Fibroblast of skin of abdomen (primary cell): ENCODE measurements at places on chromosomes 6 and 20.
A peak's percentile ranks its signal among the peaks of the same experiment; 100 is the strongest.

GRCh38 chr6:124995645-124996325 lies 33.5 kb downstream of the RNF217 start:
- DNase-seq, result no peak

- DNase-seq, result no peak
Observed at GRCh38 chr6:28693033-28693750, 167.5 kb downstream of the GPX5 start.

DNA sequence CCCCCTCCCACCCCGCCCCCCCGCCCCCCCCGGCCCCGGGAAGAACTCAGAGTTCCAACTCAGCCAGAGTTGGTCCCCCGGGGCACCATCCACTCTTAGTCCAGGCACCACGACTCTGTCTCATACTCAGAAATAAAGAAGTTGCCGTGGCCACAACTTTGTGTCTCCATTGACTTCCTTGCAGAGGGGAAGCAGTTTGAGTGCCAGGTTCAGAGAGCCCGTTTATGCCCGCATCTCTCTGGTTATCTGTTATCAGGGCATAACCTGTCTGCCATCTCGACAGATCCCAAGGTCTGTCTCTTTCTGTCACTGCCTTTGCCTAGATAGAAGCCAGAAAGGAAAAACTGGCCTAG lies 605 bp downstream of the CDC5L start:
- no peak for DNase-seq

DNA sequence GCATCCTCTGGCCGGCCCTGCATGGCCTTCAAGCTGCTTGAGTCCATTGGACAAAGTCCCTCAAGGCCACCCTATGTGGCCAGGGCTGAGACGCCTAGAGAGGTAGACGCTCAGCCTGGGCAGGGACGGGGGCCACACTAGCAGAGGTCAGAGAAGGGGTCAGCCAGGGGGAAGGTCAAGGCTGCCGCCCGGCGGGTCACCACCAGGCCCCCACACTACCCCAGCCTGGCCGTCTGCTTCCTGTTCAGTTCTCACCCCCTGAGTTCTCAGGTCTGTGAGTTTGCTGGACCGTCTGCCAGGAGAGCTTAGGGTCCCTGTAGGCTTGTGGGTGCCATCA lies 37.3 kb downstream of the NTSR1 start:
- no peak for DNase-seq

- no peak for DNase-seq
Observed at GRCh38 chr6:42488129-42488528, 36.4 kb upstream of the TRERF1 start.

DNA sequence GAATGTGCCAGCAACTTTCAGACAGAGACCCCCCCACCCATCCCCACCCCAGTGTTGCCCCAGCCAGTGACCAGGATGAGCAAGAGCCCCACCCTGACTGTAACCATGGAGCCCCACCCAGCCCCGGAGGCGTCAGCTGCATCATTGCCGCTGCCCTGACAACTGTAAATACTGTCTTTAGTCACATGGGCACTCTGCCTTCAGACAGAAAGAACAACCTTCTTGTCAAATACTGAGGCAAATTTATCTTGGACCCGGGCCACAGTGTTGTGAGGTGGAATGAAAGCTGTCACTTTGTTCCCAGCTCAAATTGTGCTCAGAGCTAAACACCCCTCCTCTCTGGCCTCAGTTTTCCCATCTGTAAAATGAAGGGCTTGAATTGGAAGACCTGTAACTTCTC lies 23.7 kb downstream of the MOCS3 start:
- DNase-seq, result no peak

DNA sequence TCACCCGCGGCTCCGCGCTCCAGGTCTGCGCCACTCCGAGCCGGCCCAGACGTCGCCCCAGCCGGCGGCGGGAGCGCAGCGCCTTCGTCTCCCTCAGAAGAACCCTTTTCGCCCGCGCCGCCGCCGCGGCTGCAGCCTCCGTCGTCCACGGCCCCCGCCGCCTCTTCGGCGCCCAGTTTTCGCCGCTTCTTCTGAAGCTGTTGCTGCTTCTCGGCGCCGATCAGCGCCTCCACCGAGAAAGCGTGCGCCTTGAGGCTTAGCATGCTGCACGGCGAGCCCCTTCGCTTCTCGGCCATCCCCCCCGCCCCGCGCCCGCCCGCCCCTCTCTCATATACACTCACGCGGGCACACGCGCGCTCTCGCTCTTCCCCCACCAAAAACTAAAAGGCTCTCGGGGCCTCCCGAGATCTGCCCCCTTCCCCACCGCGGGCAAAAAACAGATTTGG lies 489 bp downstream of the TBX18 start:
- peak; percentile 54 for DNase-seq

- DNase-seq, result peak; percentile 44
Observed at GRCh38 chr6:151058021-151058733, 181.6 kb upstream of the AKAP12 start.

- peak; percentile 26 for DNase-seq
Observed at GRCh38 chr6:147001621-147002020, 202.6 kb upstream of the STXBP5 start.

DNA sequence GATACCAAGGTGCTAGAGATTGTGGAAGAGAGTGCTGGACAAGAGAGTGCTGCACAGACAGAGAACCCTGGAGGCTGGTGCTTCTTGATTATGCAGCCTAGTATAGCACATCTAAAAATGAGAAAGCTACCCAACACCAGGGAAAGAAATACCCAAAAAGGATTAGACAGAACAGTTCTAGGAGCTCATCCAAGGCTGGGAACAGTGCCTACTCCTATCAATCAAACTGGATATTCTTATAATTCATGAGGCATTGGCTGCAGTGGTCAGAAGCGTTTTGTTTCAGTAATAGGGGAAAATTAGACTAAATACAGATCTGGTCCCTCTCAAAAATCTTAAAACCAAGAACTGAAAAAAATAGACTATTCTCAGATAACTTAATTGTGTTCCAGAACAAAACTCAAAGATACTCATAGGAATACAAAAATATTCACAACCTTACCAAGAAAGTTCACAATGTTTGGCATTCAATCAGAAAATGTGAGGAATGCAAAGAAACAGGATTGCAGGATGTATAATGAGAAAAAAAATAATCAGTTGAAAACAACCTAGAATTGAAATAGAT lies 222.9 kb downstream of the EPHA7 start:
- no peak for DNase-seq

DNA sequence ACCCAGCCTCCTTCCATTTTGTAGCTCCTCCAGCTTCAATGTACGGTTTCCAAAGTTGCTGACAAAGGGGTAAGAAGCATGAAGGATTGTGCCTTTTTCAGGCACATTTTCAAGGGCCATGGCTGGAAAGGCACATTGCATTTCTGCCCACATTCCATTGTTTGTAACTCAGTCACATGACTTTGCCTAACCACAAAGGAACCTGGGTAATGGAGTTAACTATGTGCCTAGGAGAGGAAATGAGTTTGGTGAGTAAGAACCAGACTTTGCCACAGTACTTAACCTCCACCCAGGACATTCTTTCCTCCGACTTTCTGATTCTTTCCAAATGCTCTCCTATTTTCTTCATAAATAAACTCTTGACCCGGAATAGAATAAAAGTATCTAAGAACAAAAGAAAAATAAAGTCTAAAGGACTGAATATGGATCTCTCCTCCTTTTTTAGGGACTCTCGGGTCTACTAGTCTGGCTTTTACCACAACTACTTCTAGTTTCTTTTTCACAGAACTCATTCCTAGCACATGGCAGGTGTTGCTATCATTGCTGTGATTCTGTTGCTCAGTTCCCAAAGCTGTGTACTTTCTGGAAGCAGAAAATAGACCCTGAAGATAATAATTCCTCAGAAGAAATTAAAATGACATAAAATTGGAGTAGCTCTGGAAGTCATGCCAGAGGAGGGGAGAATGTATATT lies 81.5 kb upstream of the ISM1 start:
- peak; percentile 4 for DNase-seq

DNA sequence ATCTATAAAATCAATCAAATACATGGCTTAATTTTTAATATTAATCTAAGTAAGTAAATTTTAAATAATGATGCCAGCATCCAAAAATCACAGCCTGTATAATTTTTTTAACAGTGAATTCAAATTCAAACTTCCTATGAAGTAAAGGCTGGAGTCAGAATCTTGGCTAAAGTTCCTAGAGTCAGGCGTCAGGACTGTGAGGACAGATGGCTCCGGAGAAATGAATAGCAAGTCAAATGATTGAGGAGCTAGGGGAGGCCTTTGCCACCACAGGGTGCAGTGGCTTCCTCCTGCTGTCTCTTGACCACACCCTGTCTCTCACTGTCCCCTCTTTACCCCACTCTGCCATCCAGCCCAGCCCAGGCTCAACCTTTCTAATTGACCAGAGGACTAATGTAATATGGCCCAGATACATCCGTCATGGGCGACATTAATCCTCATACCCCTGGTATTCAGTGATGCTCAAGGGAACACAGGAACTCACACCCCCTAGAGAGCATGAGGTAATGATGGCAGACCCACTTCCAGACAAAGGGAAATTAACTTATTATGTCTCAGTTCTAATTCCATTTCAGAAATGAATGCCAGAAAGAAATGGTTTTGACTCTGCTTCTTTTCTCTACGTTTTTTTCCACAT lies 53.4 kb downstream of the OPRM1 start:
- DNase-seq, result no peak

- peak; percentile 92 for DNase-seq
Observed at GRCh38 chr6:100166956-100167355, 172.9 kb upstream of the MCHR2 start.

DNA sequence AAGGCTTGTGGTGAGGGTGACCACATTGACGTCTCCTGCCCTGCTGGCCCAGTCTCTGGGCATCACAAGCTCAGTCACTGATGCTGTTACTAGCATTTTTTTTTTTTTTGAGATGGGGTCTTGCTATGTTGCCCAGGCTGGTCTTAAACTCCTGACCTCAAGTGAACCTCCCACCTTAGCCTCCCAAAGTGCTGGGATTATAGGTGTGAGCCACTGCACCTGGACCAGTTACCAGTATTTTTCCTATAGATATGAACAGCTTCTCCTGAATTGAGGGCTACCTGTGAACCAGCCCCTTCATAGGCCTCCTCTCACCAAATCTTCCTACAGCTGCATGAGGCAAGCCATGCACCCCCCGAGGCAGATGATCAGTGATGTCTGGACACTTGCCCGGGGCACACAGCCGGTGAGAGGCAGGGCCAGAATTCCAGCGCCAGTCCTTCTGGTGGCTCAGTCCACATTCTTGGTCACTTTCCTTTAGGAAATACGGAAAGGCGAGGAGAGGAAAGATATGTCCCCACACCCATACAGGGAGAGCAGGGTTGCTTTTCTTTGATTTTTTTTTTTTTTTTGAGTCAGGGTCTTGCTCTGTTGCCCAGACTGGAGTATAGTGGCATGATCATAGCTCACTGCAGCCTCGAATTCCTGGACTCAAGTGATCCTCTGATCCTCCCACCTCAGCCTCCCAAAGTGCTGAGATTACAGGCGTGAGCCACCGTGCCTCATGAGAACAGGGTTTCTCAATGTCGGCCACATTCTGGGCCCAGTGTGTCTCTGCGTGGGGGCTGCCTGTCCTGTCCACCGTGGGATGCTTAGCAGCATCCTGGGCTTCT lies 50.7 kb downstream of the UBE2V1 start:
- no peak for DNase-seq

DNA sequence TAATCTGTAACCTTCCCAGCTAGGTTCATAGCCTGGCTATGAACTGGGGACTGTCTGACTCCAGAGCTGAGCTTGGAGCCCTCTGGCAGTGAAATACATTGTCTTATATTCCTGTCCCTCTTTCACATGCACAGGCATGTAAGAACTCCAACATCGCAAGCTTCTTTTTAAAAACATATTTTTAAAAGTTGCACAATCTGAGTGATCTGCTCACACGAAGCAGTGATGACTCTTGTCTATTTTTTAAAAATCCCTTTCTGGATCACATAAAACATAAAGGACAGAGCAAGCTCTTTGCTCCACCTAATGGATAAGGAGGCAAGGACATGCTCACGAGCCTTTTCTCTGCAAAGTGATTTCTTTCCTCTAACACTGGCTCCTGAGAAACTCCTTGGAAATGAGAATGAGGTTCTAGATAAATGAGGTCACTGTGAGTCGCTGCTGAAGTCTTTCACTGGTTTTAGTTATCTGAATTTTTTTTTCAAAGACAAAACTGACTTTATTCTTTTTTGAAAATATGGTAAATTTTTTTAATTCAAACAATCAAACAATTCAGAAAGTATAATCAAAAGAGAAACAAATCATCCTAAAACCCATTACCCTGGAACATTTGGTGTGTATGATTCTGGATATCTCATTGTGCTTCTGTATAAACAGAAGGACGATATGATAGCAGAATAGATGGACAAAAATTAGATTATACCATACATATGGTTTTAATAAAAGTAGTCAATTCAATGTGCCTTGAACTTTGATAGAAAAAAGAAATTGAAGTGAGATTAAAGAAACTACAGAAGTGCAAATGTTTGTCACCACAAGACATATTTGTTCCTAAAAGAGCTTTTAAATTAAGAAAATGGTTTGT lies 30.8 kb downstream of the IL20RA start:
- DNase-seq, result peak; percentile 79

- no peak for DNase-seq
Observed at GRCh38 chr6:52125139-52125538, 37.7 kb upstream of the PKHD1 start.

- DNase-seq, result no peak
Observed at GRCh38 chr6:74065705-74066104, 369.7 kb downstream of the CD109 start.

DNA sequence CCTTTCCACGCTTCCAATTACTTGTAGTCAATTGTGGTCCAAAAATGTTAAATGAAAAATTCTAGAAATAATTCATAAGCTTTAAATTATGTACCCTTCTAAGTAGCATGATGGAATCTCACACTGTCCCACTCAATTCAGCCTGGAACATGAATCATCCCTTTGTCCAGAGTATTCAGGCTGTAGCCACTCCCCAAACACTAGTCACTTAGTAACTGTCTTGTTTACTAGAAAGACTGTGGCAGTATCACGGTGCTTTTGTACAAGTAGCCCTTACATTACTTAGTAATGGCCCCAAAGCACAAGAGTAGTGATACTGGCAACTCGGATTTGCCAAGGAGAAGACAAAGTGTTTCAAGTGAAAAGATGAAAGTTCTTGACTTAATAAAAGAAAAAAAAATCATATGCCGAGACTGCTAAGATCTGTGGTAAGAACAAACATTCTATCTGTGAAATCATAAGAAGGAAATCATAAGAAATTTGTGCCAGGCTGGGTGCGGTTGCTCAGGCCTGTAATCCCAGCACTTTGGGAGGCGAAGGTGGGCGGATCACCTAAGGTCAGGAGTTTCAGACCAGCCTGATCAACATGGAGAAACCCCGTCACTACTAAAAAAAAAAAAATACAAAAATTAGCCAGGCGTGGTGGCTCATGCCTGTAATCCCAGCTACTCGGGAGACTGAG lies 168.5 kb upstream of the SIM1 start:
- DNase-seq, result peak; percentile 73

GRCh38 chr6:43824703-43825064 lies 54.7 kb downstream of the VEGFA start:
- no peak for DNase-seq

- peak; percentile 28 for DNase-seq
Observed at GRCh38 chr6:2909718-2910117, 6.6 kb upstream of the SERPINB9 start.

- peak; percentile 48 for DNase-seq
Observed at GRCh38 chr6:158150701-158151100, 17.4 kb downstream of the SERAC1 start.
